OCI-LY7 (cell line): ENCODE measurements at places on chromosomes 4 and X.

DNA sequence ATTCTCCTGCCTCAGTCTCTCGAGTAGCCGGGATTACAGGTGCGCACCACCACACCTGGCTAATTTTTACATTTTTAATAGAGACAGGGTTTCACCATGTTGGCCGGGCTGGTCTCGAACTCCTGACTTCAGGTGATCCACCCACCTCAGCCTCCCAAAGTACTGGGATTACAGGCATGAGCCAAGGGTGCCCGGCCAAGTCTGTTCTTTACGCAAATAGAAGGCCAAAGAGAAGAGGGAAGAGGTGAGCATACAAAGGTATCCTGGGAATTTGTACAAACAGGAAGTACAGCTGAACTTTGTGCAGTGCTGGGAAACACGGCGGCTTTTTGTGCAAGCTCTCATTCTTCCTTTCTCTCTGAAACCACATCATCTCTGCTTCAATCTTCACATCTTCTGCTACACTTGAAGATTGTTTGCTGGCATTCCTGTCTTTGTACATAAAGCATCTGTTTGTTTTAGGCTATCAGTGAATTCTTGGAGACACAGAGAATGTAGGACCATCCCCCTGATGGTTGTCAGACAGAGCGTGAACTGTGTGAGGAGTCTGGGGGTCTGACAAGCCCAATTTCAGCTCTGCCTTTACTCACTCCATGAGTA is 71.9 kb upstream of the PRSS48 start:
- no peak for DNase-seq

DNA sequence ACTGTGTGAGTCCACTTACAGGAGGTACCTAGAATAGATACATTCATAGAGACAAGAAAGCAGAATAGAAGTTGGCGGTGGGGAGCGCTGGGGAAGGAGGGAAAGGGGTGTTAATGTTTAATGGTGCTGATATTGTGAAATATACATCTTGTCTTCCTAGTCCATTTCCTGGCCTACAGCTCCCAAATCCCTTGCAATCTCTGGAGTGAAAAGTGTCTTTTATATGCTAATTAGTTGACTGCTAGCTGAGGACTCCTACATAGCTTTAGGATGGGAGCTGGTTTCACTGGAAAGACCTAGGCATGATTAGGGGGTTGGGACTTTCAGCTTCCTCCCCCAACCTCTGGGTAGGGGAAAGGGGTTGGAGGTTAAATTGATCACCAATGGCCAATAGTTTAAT is 36.0 kb downstream of the FUNDC1 start:
- DNase-seq = no peak

DNA sequence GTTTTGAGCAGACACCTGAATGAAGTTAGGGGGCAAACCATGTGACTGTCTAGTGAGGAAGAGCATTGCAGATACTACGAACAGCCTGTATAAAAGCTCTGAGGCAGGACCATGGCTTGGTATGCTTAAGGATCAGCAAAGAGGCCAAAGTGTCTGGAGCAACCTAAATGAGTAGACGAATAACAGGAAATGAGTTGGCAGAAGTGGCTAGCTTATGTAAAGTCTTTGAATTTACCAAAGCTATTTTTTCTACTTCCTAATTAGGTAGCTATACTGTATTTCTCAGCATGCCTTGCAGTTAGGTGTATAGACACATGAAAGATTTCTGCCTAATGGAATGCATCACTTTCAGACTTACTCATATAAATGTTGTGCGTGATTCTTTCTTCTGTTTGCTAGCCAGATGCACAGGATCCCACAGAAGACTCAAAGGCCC is 9.3 kb upstream of the GPRIN3 start:
- peak; percentile 68 for DNase-seq

- no peak for DNase-seq
Measured at GRCh38 chr4:73388887-73389286, 15.2 kb upstream of the ALB start.

- DNase-seq = no peak
Measured at GRCh38 chrX:23789386-23790154, 6.6 kb downstream of the SAT1 start.
